ENCODE measurements at places on chromosomes 5 and 9.

- no peak for DNase-seq
These were observed 210.3 kb downstream of the CDK5RAP2 start for GRCh38 chr9:120369608-120370220.

GRCh38 chr9:95021166-95021886 is 294.8 kb downstream of the AOPEP start:
- no peak for DNase-seq

DNA sequence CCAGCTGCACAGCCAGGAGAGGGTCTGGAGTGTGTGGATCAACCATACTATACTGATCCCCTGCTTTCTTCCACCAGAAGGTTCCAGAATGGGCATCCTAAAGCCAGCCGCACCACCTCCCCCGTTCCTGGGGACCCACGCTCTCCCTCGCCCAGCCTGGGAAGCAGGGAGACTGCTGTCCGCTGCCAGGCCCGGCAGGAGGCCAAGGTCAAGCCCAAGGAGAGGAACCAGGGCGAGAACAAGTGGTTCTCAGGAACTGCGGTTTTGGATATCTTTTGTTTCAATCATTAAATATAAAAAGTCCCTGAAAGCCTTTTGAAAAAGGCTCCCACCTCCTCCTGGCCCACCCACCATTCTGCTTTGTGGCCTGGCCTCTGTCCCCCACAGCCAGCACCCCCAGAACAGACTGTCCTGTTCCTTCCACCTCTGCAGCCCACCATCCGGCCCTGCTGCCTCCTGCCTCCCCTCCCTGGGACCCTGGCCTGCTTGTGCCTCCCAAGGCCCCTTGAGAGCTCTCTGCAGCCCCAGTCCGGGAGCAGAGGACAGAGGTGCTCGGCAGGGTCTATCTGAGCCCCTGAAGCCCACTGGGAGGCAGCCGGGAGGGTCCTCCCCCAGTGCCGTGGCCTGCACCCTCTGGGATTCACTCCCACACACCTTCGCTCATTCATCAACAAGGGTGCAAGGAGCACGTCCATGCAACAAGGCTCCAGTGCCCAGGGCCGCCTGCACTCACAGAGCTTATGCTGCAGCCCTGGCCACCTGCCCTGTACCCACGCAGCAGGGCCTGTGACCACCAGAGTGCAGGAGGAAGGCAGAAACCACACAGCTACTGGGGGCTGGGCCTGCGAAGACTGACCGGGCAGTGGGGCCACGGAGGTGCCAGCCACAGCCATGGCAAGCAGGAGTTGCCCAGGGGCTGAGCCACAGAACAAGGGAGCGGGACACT is 614 bp upstream of the LCN6 start:
- DNase-seq: no peak

- no peak for DNase-seq
These were observed 38.4 kb downstream of the RASGRF2 start for GRCh38 chr5:80998590-80998979.

GRCh38 chr9:14315875-14316601 is 2.1 kb upstream of the NFIB start:
- DNase-seq: no peak

DNA sequence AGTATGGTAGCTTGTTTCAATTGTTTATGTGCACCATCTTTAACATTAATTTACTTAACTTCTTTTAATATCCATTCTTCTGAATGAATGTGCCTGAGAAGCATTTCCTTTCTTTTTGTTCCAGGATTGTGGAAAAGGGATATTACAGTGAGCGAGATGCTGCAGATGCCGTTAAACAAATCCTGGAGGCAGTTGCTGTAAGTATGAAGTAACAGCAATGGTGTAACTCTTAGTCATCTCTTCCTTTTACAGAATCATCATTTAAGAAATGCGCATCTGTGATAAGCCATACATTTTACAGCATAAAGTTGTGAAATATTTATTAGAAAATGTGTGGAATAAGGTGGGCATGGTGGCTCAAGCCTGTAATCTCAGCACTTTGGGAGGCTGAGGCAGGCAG is 117.7 kb downstream of the STARD4 start:
- DNase-seq: no peak

- DNase-seq: no peak
These were observed 11.1 kb downstream of the HNRNPAB start for GRCh38 chr5:178215280-178216002.

DNA sequence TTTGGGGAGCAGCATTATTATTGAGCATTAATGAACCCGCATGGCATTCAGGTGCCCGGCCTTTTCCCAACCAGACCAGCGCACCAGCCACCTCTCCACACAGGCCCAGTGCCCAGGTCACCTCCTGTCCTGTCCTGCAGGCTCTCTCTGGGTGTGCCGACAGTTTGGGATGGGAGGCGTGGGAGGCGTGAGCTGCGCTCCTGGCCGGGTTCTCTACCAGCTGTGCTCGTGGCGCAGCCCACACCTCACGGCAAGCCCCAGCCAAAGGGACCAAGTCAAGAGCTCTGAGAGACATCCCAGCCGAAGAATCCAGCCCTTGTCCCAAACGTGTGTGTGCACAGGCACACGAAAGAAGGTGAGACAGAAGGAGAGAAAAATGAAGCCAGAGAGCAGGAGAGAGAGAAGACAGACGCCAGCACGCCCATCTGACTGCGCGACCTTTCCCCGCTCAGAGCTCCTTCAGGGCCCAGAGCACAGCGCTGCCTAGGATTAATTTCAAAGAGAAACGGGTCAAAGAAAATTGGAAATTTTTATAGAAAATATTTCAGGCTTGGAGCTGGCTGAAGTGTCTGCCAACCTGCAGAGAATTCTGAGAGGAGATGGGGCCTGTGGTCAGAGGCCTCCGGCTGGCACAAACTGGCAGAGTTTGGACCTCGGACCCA is 81.7 kb downstream of the ADAMTS2 start:
- DNase-seq: no peak

- DNase-seq: no peak
These were observed 16.2 kb downstream of the CDC14B start for GRCh38 chr9:96603305-96604003.

DNA sequence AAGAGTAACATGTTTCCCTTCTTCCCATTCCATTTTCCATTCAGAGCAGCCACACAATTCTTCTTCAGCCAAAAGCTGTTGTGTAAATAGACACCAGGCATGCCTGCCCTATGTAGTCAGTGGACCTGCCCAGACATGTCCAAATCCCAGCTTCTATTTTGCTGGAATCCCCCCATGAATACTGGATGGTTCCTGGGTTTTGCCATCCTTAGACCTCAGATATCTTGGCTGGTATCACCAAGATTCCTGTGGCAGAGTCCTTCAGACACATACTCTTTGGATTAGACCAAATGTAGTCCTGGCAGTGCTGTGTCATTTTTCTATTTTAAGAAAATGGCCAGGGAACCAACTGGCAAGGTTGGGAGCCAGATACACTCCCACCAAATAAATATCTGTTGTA is 10.3 kb downstream of the FST start:
- DNase-seq: no peak

- DNase-seq: no peak
These were observed 17.0 kb downstream of the NIM1K start for GRCh38 chr5:43209060-43209459.

DNA sequence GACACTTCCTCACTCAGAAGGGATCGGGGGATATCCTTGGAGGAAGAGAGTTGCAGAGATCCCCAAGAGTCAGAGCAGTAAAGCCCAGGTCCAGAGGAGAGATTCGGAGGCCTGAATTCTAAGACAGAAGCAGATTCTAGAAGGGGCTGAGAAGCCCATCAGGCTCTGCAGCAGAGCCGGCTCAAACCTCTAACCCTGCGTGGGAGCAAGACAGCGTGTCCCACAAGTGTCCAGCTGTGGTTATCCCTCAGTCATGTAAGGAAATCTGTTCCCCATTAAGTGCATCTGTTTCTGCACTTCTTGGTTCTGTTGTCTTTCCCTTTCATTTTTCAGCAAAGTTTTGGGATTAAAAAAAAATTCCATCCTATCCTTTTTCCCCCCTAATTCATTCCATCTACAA is 4.8 kb upstream of the DIAPH1 start:
- DNase-seq: no peak

- DNase-seq: no peak
These were observed 64.1 kb upstream of the RAD23B start for GRCh38 chr9:107218829-107219485.

DNA sequence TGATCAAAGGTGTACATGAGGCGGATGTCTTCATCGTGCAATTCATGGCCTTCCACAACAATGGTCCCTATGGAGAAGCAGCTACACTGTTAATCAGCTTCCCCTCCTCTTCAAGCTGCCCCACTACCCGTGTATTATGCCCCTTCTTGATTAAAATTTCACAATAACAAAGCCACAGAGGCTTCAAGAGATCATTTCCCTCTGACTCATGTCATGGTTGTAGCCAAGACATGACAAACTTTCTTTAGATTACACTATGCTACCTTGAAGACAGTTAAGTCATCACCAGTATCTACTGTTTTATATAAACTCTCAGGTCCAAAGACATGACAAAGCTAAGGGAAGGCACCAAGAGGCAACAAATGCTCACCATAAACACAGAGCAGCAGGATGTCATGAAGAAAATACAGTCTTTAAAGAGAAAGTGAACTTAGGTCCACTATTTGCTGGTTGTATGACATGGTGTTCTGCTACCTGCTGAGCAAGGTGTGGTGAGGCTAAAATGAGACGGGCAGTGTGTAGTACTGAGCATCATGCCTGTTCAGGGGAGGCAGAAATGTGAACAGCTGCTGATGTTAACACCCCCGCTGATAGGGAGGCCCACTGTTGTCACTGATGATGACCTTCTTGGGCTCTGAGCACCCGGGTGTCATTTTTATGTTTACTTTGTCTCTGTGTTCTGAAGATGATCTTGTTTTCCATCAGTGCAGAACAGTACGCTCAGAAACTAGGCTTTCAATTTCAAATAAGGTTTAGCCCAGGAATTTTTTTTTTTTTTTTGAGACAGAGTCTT is 48.3 kb downstream of the IARS1 start:
- DNase-seq: no peak

GRCh38 chr9:70410368-70410767 is 4.1 kb downstream of the KLF9 start:
- no peak for DNase-seq

DNA sequence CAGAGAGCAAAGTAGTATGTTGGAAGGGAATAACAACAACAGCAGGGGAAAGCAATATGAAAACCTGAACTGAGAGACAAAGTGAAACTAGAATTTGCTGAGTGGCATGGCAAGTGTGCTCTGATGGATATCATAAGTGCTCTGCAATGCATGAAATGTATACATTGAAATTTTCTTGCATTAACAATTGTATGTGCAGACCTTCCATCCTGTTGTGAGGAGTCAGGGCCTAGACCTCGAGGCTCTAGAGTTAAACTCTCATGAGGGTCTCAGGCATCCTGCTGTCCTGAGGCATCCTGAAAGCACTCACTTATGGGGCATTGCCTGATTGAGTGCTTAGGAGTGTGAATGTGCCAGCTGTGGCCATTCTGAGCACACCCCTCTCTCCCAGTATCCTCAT is 1.1 kb downstream of the ECM2 start:
- DNase-seq: no peak

DNA sequence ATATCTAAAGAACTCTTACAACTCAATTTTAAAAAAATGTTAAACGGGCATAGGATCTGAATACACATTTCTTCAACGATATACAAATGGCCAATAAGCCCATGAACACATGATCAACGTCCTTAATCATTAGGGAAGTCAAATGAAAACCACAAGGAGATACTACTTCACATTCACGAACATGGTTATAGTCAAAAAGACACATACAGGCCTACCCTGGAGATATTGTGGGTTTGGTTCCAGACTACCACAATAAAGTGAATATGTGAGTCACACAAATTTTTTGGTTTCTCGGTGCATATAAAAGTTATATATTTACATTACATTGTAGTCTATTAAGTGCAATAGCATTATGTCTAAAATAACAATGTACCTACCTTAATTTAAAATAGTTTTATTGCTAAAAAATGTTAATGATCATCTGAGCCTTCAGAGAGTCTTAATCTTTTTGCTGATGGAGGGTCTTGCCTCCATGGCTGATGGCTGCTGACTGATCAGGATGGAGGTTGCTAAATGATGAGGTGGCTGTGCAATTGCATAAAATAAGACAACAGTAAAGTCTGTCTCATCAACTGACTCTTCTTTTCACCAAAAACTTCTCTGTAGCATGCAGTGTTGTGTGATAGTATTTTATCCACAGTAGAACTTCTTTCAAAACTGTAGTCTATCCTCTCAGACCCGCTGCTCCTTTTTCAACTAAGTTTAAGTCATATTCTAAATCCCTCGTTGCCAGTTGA is 15.1 kb downstream of the AK3 start:
- DNase-seq: no peak

DNA sequence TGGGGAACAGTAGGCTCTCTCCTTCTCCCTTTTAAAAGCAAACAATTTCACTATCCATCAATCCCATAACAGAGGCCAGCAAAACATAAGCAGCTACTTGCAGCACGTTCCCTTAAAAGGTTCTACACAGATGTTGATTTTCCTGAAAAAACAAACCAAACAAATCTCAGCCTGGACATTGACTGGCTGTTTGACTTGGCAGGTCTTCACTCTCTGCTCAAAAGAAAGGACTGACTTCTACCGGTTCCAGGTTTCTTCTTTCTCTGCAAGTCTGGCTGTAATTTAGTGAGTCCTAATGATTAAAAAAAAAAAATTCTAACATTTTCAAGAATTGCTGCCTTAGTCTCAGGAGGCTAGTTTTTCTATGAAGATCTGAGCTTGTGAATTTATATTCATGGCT is 203.1 kb upstream of the EFNA5 start:
- DNase-seq: no peak

- DNase-seq: no peak
These were observed 49.0 kb downstream of the DAPK1 start for GRCh38 chr9:87546704-87547103.

DNA sequence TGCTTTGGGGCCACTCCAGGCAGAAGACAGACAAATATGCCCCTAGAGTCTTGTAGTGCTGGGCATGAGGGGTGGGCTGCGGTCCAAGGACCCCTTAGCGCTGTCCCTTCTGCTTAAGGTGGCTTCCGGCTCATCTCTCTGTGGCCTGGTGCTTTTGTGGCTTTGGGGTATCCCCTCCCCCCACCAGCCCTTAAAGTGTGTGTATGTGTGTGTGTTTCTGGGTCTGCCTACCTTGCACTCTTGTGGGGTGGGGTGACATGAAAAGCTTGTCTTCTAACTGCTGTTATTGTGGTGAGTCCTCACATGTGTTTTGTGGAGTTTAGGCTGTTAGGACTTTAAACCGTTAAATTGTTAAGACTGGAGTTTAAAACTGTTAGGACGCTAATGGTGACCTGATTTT is 23.6 kb downstream of the MARCHF6 start:
- no peak for DNase-seq

- DNase-seq: no peak
These were observed 400.5 kb upstream of the ACO1 start for GRCh38 chr9:31983895-31984294.

DNA sequence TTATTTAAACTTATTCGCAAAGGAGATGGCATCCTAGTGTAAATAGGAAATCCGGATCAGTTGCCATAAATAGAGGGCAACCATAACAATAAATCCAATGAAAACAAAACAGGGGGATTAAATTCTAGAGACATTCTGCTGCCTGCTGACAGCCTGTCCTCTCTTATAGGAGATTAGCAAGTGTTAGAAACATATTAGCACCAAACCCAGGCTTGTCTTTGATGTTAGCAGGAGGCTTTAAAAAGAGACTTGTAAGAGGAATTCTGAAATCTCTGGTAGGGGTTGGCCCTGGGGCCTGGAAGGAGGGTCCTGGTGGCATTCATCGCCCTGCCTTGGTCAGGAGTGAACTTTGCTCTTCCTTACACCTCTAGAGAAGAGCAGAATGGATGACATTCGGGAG is 21.6 kb downstream of the NDST1 start:
- DNase-seq: no peak

- no peak for DNase-seq
These were observed 169.1 kb downstream of the CSNK1G3 start for GRCh38 chr5:123681061-123681460.

Measured in activated CD8-positive, alpha-beta memory T cell treated with anti-CD3 and anti-CD28 coated beads for 48 hours (primary cell).